Memory B cell (primary cell): ENCODE measurements at places on chromosomes 6 and 20.

- DNase-seq, result no peak
Observed at GRCh38 chr6:87660226-87660911, 41.7 kb downstream of the AKIRIN2 start.

DNA sequence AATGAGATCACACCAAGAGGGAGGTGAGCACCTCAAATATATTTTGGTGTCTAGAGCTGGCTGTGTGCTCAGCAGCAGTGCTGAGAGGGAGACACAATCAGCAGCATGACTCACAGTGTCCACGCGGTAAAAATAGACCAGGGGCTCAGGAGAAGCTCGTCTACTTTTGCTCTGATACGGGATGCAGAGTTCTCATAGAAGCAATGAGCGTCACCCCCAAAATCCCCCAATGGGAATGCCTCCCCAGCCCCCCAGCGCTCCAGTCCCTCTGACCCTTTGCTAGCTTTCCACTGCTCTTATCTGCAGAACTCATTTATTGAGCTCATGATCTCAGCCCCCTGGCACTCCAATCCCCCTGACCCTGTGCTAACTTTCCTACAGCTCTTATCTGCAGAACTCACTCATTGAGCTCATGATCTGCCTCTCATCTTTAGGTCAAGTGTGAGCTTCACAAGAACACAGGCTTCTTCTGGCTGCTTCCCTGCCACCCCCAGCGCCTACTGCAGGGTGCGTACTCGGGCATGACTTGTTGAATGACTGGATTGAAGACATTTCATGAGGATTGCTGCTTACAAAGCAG, 34.0 kb downstream of the SYNDIG1 start:
- no peak for DNase-seq

GRCh38 chr20:34215711-34216381, 25.4 kb upstream of the ASIP start:
- DNase-seq, result peak; percentile 35

DNA sequence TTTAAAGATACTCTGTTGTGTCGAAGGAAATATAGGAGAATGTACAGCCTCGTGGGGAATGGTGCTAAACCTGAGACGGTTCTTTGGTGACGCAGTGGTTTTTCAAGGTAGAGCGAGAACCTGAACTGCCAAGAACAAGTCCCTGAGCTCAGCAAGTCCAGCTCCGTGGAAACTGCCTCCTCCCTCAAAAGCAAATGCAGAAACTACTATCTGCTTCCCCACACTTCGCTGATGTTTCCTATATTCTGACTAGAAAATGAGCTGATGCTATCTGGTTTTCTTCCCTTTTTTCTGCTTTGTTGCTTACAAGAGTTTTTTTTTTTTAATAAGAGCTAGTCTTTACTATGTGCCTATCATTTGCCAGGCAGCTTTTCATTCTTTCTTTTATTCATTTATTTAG, 85.3 kb upstream of the LY86 start:
- DNase-seq, result no peak

DNA sequence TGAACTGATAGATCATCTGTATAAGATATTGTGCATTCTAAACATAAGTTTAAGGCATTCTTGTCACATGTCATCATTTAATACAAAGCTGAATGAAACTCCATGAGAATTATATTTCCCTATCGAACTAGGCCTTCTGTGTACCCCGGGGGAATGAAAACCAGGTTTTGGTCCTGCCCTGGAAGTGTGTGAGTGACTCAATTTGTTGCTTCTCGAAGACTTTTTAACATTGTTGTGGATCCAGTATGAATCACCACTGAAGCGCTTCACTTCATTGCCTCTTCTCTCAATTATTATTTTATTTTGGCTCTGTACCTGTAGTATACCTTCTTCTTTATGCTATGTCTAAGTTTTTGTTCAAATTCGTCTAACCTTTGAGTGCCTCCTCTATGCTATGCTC, 150.8 kb downstream of the GRIK2 start:
- DNase-seq, result no peak

- DNase-seq, result peak; percentile 72
Observed at GRCh38 chr20:1313236-1313964, 15.5 kb downstream of the SDCBP2 start.

DNA sequence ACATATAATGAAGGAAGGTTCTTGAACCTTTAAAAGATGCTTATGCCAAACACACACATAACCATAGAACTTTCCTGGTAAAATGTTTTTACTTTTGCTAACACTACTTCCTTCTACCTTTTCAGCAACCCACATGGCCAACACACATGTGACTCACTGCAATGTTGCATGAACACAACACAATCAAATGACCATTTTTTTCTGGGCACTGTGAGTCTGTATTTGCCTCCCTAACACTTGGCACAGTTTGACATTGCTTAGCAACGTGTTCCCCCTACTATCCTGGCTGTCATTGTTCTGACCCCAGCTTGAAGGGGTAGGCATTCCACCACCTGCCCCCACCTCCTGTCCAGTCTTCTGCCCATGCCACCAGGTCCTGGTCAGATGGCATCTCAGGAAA, 204.8 kb upstream of the PRND start:
- no peak for DNase-seq

DNA sequence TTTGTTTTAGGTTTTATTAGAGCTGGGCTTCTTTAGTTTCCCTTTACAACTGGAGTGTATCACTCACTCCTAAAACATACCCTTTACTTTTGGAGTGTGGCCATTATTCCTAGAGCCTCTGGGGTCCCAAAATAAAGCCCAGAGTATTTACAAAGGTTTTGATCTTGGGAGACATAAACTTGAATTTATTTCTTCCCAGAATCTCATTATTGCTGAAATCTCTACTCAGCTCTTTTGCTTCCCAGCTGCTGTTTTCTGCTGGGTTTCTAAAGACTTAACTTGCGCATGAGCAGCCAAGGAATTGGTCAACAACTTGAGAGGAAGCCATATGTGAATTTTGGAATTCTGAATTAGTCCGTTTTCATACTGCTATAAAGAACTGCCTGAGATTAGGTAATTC, 94.5 kb upstream of the NRSN1 start:
- DNase-seq, result no peak

DNA sequence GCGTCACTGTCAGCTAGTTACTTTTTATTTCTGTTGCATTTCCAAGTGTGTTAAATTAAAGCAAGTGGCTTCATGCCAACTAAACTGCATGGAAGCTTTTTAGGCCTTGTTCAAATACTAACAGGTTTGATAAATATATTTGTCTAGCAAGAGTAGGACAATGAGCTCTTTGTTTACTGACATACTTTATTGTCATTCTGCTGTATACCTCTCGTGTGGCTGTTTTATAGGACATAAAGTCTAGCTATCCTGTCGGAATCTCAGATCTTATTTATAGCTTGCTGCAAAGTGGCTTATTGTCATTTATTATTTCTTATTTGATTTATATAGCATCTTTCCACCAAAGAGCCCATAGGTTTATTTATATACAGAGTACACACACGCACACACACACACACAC, 711.1 kb downstream of the KIF16B start:
- no peak for DNase-seq

GRCh38 chr20:54320148-54320607, 112.3 kb downstream of the PFDN4 start:
- no peak for DNase-seq

DNA sequence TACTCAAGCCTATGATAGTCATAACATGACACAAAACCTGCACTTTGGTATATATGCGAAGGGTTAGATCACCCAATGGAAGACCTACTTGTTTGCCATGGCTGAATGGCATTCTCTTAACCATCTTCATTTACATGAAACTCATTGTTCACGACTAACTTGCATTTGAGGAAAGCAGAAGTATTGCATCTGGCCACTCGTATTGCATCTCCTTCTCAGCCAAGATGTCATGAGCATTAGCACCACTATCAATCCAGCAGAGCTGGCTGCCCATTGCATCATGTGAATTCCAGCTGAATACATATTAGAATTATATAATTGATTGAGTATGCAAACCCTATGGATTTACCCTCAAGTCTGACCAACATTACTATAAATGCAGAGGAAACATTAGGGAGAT, 390.2 kb downstream of the LAMA2 start:
- no peak for DNase-seq

DNA sequence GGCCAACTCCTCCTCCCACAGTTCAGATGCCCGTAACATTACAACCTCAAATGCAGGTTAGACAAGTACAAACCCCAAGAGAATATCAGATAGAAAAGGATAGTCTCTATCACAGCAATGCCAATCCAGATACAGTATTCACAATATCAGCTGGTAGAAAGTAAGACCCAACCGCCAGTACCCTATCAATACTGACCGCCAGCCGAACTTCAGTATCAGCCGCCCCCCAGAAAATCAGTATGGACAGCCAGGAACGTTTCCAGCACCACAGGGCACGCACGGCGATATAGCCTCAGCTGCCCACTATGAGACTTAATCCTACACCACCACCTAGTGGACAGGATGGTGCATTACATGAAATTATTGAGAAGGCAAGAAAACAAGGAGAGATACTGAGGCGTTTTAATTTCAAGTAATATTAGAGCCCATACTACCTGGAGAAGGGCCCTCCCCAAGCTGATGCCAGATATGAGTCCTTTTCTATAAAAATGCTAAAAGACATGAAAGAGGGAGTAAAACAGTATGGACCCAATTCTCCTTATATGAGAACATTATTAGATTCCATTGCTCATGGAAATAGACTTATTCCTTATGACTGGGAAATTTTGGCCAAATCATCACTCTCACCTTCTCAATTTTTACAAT, 17.6 kb upstream of the EIF2S2 start:
- DNase-seq, result peak; percentile 73

DNA sequence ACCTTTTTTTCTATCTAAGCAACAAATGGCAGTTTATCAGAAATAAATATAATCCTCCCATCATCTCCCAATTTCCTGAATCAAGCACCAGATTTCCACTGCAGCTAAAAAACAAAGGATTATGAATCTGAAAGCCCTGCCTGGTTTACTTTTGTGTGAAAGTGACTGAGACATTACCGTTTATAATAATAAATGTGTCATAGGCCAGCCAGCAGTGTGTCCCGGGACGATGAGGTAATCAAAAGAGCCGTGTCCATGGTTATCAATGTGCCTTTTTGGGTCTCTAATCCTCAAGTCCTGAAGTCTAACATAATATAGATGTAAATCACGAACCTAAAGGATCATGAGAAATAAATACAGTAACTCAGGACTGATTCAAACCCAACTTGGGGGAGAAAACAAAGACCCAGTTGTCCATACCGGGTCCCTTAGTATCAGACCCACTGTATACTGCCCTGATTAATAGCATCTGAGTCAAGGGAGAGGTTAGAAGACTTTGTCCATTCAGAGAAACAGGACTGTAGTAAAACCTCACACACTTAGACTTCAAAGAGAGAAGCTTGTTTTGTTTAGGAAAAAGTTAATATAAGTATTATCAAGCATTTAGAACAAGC, 149.1 kb downstream of the SASH1 start:
- DNase-seq, result no peak

DNA sequence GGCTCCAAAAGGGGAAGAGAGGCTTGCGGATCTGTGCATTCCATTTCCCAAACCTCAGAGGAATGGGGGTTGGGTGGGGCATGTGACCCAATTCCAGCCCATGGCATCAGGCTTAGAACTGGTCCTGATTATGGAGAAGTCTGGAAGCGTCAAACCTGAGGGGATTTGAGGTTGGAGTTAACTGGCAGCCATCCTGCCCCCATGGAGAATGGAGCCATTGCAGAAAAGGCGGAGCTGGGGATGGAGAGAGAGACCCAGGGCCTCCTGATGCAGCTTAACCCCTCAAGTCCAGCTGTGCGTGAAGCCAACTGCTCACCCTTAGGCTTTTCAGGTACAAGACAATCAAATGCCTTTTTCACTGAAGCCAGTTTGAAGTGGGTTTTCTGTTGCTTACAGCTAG, 9.9 kb upstream of the SDCBP2 start:
- no peak for DNase-seq

DNA sequence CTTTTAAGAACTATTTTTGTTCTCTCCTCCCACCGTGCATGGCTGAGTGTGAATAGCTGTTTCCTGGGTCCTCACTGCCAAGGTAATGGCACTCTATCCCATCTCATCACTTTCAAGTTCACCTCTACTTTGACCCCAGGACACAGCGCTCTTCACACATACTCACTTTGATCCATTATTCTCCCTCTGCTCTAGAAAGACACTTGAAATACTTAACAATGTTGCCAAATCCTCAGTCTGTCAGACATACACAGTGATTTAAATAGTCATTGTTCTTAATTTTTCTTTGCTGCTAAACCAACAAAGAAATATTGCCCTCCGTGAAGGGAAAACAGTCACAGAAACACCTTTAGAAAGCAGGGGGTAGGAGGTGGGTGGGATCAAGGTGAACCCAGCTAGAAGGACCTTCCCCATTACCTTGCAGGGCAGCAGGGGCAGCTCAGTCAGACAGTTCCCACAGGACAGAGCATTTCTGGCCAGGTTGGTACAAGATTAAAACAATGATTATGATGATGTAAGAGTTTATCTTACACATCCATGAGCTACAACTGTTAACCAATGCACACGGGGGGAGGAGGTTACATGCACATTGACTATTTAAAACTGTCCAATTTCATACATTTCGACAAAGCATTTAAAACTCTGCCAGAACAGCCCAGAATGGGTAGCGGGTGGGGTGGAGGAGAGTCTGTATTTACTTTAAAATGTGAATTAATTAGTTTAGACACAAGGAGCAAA, 2.4 kb downstream of the SLC22A23 start:
- no peak for DNase-seq

GRCh38 chr20:3933218-3933617, 44.0 kb downstream of the PANK2 start:
- DNase-seq, result no peak

GRCh38 chr6:55825402-55826051, 49.9 kb downstream of the BMP5 start:
- no peak for DNase-seq

- DNase-seq, result no peak
Observed at GRCh38 chr6:170506446-170506845, 46.7 kb downstream of the PSMB1 start.

- no peak for DNase-seq
Observed at GRCh38 chr6:79040083-79040482, 38.0 kb downstream of the PHIP start.

GRCh38 chr20:37693242-37693634, 592 bp upstream of the CTNNBL1 start:
- no peak for DNase-seq

DNA sequence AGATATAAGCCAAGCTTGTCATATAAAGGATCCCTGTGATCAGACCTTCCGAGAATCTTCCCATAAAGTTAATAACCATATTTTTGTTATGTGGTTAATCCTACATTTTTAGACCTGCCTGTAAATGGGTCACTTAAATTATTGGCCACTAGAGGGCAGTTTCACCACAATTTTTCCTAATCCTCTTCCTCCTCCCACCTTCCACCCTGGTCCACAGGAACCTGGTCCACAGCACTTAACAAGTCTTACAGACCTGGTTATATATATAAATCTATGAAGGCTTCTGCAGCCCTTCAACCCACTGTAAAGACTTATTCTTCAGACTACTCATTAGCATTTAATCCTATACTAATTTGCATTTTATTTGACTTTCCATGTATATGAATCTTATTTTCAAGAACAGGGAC, 28.3 kb downstream of the MRS2 start:
- peak; percentile 17 for DNase-seq

- DNase-seq, result no peak
Observed at GRCh38 chr6:72551470-72551869, 70.4 kb upstream of the KCNQ5 start.

GRCh38 chr6:116667623-116668022, 943 bp downstream of the ZUP1 start:
- peak; percentile 23 for DNase-seq

GRCh38 chr6:143513410-143513809, 1.9 kb upstream of the FUCA2 start:
- DNase-seq, result no peak
